ENCODE measurements at places on chromosomes 2 and 18. TPM values are rescaled to one million over a fixed set of nuclear protein-coding genes. Genes with fewer than 3 reads are reported as not detected.

SOWAHC gene
- total RNA-seq = 5.3 TPM

PTH2R gene
- 0.97 TPM for total RNA-seq

MRPL33 gene
- 142 TPM for total RNA-seq

CNDP1 gene
- not detected for total RNA-seq

MYO5B gene
- total RNA-seq = 11.2 TPM

HOXD9 gene
- 7.6 TPM for total RNA-seq

RAB31 gene
- total RNA-seq = 32.8 TPM

SLC9A4 gene
- not detected for total RNA-seq

BOLL gene
- total RNA-seq = not detected

PROKR1 gene
- total RNA-seq = not detected

SFT2D3 gene
- total RNA-seq = 7.3 TPM

MDH1B gene
- total RNA-seq = 0.12 TPM

LYG2 gene
- total RNA-seq = not detected

DNA sequence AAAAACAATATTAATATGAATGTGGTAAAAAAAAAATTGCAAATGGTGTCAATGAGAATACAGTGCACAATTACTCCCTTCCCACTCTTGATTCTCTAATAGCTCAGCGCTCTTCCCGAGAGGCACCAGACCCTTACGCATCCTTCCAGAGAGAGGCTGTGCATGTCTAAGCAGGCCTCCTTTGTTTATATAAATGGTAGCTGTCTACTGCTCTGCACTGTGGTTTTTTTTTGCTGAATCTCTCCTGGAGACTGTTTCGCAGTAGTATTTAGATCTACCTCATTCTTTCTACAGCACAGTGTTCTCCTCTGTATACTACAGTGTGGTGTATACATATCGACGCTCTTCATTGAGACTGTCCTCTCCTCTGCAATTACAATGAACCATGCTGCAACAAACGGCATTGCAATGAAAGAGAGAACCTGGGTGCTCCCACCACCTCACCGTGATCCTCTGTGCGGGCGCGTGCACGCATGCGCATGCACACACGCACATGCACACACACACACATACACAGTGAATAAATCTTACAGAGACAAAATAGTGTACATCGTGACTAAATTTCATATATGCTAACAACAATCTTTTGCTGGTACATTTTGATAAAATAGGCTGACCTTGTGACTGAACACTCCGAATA, 19.4 kb downstream of the SEPTIN10 start:
- DNase-seq = no peak

DNA sequence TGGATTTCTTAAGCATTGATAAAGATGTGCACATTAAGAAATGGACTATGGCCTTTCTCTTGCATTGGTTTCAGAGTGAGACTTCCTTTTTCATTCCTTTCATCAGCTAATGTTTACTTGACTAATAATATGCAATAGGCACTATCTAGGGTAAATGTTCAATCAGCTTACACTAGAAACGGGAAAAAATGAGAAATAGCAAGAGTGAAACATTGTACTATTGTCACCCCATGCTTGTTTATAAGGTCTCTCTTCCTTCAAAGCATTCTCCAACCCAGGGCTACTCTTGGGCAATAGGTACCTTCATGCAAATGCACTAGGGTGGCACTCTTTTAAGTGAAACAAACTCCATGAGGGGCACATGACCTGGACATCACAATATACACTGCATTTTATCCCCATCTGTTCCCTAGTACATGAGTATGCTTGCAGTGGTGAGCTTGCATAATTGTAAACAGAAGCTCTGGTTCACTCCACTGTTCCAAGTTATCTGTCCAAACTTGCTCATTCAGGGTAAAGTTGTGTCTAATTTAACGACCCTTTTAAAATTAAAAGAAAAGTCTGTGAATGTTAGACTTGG, 402.3 kb downstream of the ERBB4 start:
- DNase-seq = no peak

GRCh38 chr18:48840491-48840877, 110.3 kb downstream of the SMAD7 start:
- DNase-seq = no peak

GRCh38 chr18:58491773-58492752, 136.8 kb downstream of the ALPK2 start:
- DNase-seq = no peak

DNA sequence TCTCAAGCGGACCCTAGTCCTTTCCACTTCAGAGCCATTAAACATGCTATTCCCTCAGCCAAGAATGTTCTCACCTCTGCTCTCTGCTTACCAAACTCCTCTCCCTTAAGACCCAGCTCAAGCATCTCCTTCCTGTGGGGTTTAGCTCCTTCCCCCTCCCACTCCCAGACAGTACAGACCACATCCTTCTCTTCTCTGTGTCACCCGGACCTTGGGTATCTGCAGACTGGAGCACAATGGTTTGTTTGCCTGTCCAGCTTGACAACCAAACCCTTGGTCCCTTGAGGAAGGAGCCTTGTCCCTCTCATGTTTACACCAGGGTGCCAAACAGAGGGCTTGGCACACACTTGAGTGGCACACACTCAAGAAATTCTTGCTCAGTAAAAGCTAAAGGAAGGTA, 4.1 kb upstream of the CD8A start:
- DNase-seq = no peak

GRCh38 chr2:209314653-209315052, 109.2 kb upstream of the MAP2 start:
- no peak for DNase-seq

- no peak for DNase-seq
These were observed 405.8 kb upstream of the CDH2 start for GRCh38 chr18:28582724-28583123.

DNA sequence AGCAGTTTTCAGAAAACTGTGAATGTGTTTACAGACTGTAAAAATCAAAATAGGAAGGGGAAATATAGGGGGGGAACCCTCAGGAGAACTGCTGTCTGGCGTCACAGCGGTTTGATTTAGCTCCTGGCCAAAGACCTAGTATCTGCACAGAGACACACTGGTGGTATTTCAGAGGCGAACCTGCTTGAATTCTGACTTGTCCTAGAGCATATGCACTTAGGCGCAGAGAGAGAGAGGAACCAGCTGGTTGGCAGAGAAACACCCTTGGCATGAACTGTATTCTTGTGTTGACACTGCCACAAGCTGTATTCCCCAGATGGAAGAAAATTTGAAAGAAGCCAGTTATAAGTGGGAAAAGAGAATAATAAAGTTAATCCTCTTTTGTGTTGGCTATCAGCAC, 506.5 kb upstream of the NRP2 start:
- no peak for DNase-seq

DNA sequence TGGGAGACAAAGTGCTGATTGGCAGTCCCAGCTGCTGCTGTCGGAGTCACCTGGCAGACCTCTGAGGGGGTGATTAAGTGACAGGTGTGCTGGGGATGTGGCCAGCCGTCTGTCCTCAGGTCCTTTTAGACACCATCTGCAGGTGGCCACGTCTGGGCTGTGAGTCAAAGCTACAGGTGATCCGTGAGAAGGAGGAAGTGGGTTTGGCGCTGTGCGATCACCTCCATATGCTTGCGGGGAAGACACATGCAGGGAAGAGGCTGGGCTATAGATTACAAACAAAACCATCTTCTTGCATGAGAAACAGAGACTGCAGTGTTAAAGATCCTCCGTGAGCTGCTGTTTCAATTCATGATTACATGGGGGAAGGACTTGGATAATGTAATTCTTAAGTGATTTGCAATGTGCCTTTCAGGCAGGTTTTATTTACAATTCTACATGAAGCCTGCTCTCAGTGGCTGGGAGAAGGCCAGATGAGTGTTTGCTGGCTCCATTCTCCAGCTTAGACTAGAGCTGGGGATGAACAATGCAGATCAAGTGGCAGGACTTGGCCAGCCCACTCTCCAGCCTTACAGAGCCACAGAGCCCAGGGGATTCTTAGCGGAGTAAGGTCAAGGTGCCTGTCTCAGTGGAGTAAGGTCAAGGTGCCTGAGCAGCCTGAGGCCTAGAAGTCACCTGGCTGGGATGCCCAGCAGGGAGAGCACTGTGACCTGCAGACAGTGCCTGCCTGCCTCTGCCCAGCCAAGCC, 87.8 kb downstream of the LYPD1 start:
- no peak for DNase-seq

GRCh38 chr2:240514631-240515030, 43.2 kb downstream of the ANKMY1 start:
- DNase-seq = no peak

GRCh38 chr18:46693996-46694395, 37.0 kb upstream of the LOXHD1 start:
- no peak for DNase-seq

GRCh38 chr2:47259829-47260228, 104.7 kb upstream of the STPG4 start:
- DNase-seq = no peak

- no peak for DNase-seq
These were observed 55.3 kb upstream of the LAPTM4A start for GRCh38 chr2:20106746-20107145.

- DNase-seq = no peak
These were observed 174.8 kb upstream of the EPAS1 start for GRCh38 chr2:46122318-46122976.

- DNase-seq = no peak
These were observed 29.9 kb downstream of the BIRC6 start for GRCh38 chr2:32386739-32387138.

- no peak for DNase-seq
These were observed 13.7 kb upstream of the TEX261 start for GRCh38 chr2:71008342-71008741.

- no peak for DNase-seq
These were observed 1.9 kb downstream of the SEMA4C start for GRCh38 chr2:96867756-96868554.

GRCh38 chr2:136204971-136205370, 87.0 kb upstream of the CXCR4 start:
- no peak for DNase-seq

GRCh38 chr18:13629841-13630715, 96.3 kb downstream of the FAM210A start:
- no peak for DNase-seq

DNA sequence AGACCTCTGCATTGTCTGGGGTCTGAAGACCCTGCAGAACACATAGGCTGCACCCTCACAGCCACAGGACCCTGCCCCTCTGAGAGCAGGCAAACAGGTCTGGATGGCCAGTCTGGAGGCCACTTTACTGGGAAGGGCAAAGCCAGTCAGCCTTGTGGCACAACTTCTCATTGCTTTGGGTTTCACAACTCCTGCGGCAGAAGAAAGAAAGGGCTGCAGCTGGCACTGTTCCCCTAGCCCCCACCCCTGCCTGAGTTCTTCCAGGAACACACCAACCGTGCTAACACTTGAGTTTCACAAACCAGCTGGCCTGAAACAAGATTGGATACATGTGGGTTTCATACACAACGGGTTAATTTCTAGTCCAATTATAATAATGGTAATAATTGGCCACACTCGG, 276.5 kb upstream of the MGAT5 start:
- DNase-seq = no peak

DNA sequence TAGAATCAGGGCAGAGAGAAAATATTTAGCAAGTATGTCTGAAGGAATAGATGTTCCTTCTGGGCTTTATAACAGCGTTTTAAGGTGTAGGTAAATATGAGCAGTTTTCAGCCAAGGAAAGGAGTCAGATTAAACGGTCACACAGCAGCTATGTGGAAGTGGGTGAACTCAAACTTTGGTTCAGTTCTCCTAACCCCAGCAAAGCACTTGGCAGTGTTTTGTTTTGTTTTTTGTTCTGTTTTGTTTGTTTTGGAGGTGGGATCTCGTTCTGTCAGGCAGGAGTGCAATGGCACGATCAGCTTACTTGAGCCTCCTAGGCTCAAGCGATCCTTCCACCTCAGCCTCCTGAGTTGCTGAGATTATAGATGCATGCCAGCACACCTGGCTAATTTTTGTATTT, 24.6 kb downstream of the TANC1 start:
- no peak for DNase-seq

DNA sequence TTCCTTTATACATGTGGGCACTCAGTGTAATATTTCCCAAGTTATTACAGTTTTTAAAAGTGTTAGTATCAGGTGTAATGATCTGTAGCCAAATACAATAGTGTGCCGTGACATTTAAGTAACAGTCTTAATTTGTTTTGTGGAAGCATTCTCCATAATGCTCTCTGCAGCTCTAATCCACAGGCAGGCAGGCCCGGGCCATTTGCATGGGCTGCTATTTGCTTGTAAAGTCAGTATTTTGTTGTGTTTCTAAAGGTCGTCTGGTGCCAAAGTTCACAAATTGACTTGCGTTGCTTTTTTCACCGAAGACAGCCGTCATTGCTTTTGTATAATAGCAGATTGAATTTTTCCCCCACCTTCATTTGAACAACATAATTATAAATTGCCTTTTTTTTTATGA, 153.0 kb downstream of the GBX2 start:
- DNase-seq = no peak

DNA sequence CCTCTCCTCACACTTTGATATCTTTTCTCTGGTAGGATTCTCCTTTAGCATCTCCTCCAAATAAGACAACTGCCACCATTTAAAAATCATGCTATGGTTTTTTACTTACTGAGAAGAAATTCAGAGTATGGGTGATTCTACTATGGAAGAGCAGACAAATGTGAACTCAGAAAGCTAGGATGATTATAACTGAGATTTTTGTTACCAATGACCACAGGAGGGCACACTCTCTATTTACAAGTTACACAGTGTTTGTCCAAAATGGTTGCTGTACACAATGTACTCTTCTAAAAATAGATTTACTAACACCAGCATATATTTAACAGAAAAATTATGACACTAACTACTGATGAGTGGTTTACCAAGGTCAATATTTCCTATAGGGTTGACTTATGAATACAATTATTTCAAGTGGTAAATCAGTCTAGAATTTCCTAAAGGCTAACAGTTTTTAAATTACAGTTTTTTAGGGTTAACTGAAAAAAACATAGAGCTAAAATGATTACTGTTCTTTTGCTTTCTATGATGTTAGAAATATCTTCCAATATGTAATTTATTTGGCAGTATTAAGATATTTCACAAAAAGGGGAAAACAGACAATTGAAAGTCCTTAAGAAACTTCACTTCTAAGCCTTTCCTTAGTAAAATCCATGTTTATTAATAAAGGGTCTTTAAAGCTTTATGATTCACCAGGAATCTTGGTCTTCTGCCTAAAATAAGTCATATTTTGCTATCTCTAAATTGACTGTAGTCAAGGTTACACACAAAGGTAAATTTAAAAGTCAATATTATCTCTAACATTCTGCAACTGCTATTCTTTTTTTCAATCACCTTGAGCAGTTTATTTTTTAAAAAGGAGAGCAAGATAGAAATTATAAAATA, 57.2 kb downstream of the MAP4K3 start:
- DNase-seq = peak; percentile 54

- no peak for DNase-seq
These were observed 25.7 kb downstream of the NPPC start for GRCh38 chr2:231900486-231900942.

DNA sequence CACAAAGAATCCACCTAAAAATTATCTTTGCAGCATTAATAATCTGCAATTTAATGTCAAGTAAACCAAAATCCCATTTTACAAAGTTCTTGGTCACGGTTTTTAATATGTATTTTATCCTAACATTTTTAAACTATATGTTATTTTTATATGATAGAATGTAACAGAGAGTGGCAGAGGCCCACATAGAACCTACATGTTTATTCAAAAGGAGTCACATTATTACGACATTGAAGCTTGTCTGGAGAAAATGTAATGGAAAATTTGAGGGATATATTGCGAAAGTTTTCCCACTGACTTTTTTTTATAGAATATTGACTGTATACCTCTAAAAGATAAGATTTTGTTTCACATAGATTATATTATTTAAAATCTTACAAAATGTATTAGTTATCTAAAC, 89.7 kb upstream of the COL3A1 start:
- DNase-seq = no peak

All from glomerular endothelial cell (primary cell).